ENCODE measurements at places on chromosomes 4 and X.

GRCh38 chrX:79368441-79368840, 1.3 kb upstream of the ITM2A start:
- DNase-seq = no peak

DNA sequence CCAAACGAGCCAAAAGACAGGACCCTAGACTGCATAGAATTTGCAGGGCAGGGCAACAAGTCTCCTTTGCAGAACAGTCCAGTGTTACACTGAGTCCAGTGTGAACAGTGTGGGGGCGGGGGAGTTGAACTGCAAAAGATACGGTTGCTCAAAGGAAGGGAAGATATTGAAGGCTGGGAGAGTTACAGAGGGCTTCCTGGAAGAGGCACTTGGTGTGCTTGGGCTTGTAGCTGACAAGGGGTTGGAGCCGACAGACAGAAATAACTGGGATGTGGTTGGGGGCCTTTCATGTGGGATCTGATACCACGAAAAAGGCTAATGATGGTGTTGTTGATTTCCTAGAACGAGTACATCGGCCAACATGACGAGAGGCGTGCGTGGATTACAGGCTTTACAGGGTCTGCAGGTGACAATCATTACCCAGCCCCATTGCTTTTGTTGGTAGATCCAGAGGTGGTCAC, 6.1 kb downstream of the XPNPEP2 start:
- no peak for DNase-seq

DNA sequence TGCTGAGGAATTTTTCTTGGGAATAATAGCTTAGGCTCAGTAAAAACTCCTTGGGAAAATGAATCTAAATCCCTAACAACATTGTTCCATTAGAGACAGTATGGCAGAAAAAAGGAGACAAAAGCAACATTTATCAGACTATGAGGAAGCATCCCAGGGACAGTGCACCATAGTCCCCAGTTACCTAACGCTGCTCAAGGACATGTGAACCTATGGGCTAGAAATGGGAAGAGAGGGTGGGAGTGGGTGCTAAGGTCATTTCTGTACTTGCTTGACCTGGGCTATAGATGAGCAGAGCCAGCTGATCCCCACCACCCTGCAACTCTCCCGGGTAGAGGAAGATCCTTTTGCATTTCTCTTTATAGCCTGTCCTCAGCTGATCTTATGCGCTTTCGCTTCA, 98.2 kb upstream of the CBR4 start:
- DNase-seq = no peak

DNA sequence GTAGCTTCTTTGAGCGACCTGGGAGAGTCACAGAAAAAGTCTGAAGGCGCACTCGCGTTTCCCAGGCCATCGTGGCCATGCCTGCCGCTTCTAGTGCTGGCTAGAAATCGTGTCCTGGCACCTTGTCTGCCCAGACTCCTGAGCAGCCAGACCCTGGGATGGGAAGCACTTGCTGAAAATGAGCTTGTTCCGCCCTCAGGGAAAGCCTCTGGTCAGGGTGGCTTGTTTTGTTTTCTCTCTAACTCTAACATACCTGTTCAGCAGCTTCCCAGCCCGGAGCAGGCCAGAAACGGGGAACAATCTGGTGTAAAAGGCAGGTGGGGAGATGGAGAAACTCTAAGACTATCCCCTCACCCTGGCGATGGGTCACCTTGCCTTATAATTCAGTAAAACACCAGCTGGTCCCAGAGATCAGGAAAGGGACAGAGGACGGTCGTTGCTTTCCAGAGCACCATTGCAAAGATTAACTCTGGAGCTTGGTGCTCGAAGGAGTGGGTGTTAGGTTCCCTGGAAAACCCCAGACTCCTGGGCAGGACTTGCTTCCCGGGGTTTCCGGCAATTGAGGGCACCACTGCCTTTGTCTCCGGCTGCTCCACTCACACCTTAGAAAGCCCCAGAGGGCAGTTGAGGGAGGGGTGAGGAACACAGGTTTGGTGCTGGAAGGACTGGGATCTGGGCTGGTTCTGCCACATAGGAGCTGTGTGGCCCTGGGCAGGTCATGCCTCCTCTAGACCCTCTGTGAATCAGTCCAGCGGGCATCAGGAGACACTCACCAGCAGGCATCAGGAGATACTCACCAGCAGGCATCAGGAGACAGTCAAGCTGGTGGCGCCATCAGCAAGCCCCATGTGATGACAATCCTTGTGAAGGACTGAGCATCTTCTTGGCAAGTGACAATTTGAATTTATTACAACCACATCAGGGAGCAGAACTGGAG, 4.5 kb upstream of the SH3TC1 start:
- DNase-seq = no peak

GRCh38 chr4:9943761-9944160, 77.5 kb downstream of the SLC2A9 start:
- no peak for DNase-seq

DNA sequence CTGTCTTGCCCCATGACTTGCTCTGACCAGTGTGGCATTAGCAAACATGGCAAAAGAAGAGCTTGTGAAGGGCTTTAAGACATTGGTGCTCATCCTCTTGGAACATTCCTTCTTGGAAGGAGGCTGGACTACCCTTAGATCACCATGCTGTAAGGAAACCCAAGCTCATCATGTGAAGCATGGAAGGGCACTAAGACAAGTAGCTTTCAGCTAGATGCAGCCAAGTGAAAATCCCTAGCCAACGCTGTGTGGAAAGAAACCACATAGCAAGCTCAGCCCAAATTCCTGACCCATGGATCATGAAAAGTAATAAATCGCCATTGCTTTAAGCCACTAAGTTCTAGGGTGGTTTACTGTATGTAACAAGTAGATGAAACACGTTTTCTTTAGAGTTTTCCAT, 12.4 kb upstream of the PACRGL start:
- no peak for DNase-seq

- no peak for DNase-seq
Measured at GRCh38 chrX:58051346-58051745, 141.1 kb upstream of the ZXDA start.

DNA sequence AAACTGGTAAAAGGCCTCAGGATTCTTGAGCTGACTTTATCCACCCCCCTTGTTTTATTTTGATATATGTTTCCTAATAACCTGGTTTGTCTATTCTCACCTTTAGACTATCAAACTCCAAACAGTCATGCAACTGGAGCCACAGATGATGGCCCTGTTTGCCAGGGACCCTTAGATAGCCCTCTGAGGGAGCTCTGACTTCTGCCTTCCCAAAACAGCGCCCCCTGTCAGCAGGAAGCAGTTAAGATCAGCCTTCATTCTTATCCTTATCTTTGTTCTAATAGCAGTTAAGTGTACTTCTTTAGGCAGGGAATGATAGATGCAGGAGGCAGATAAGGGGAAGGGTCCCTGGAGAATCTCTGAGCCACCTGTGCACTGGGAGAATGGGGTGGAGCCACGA, 27.5 kb upstream of the CXCL13 start:
- no peak for DNase-seq

DNA sequence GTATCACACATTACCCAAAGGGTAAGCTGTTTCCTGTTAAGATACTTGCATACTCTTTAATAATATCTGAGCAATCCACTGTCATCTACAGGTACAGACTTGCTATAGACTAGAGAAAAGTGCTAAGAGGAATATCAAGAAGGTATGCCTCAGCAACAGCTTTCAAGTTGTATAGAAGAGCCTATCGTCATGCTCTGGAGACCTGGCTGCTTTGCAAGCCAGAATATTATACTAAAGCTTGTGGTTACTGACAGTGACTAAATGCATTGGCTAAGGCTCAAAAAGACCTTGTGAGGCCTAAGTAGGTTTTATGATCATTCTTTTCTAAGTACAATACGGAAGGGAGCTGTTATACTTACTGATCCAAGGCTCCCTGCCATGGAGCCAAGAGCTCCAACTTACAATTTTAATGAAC, 11.3 kb downstream of the LAMP2 start:
- DNase-seq = no peak

DNA sequence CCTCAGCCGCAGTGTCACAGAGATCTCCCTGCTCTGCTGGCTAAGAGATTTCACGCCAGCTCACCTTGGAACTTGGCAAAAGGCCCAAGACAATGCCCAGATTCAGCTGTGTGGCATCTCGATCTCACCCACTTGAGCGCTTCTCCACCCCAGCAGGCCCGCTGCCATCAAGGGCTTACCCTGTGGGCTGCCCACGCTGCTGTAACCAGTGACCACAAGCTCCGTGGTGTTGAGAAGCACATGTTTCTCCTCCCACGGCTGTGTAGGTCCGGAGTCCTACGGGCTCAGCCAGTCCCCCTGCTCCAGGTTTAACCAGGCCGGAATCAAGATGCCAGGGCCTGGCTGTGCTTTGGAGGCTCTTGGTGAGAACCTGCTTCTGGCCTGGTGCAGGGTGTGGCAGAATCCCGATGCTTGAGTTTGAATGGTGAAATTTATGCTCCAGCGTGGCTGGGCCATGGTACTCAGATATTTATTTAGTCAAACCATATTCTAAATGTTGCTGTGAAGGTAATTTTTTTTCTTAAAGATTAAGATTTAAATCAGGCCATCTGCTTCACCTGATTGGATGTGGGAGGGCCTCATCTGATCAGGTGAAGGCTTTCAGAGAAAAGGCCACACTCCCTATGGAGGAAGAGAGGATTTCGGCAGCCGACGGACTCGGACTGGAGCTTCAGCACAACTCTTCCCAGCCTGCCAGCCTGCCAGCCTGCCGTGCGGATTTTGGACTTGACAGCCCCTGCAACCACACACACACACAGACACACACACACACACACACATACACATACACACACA, 24.8 kb upstream of the ADRA2C start:
- DNase-seq = no peak

GRCh38 chr4:165508372-165509120, 129.7 kb downstream of the CPE start:
- DNase-seq = no peak

DNA sequence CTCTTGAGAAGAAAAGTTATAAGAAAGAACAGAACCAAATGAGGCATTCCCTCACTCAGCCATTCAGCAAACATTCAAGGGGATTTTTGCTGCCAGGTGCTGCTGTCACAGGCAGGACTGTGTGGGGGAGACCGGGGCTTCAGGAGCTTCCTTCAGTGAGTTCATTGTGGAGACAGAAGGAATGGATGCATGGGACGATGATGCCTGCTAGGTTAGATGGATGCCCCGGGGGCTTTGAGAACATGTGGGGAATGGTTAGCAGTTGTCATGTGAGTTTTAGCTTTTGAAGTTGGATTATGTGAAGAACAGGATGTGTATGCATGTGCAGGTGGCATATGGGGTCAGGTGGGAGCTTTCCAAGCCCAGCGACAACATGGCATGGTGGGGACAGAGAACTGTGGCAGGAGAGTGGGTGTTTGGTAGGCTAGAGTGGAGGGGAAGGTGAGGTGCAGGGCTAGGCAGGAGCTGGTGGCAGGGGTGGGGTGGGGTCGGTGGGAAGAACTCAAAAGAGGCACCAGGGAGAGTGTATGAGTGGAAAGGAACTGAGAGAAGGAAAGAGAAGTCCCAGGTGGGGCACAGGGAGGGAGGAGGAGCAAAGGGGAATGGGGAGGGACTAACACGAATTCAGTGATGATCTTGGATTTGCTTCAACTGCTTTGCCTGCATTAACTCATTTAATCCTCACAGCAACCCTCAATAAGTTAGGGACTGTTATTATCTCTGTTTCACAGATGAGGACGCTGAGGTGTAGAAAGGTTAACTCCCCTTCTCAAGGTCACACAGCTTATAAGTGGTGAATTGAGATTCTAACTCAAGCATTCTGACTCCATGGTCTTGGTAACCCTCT, 8.4 kb downstream of the DCUN1D4 start:
- DNase-seq = no peak

DNA sequence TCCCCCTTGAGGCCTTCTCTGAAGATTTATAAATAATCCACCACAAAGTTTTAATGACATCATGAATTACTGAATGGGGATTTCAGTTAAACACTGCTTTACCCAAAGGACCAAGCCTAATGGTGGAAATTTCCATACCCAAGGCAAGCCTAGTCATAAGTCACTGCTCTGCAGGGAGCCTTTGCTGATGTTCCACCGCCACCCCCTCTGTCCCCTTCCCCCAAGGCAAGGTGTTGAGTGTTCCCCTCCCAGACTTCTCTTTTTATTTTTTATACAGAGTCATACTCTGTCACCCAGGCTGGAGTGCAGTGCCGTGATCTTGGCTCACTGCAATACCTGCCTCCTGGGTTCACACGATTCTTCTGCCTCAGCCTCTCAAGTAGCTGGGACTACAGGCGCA, 76.4 kb upstream of the FUNDC1 start:
- no peak for DNase-seq

- DNase-seq = peak; percentile 31
Measured at GRCh38 chr4:98657531-98658286, 702 bp downstream of the TSPAN5 start.

GRCh38 chrX:69031971-69032391, 133.3 kb downstream of the PJA1 start:
- DNase-seq = no peak
